ENCODE measurements at places on chromosomes 7 and 10. TPM values are rescaled to one million over a fixed set of nuclear protein-coding genes. Genes with fewer than 3 reads are reported as not detected.
A peak's percentile ranks its signal among the peaks of the same experiment; 100 is the strongest.

GRCh38 chr10:113356794-113357680, 195.8 kb upstream of the HABP2 start:
- no peak for DNase-seq

DNA sequence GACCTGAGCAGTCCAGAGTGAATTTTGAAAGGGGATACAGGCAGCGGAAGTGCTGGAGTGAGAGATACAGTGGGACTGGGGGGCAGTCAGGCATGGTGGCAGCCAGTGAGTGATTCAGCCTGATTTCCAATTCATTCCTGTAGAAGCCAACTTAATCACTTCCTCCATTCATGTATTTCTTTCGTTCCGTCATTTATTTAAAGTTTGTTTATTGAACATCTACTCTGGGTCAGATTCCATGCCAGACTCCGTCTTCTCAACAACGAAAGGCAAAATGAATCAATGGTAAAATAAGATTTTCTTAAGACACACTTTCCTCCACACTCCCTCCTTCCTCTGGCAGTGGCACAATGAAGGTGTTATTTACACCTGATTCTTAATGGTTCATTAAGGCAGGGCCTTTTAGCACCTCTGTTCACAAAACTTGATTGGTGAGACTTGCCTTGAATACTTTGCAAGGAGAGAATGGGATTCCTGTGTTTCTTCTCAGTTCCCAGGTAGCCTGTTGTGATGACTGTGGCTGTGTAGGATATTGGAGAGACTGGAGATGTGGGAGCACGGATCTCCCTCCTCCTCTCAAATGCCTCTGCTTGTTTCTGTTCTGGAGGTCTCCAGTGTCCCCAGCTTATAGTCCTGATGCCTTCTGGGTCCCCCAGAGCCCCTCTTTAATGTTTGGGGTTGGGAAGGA, 27.9 kb downstream of the ADCYAP1R1 start:
- no peak for DNase-seq

- DNase-seq = peak; percentile 41
These were observed 186.2 kb downstream of the ELFN1 start for GRCh38 chr7:1856161-1856887.

DNA sequence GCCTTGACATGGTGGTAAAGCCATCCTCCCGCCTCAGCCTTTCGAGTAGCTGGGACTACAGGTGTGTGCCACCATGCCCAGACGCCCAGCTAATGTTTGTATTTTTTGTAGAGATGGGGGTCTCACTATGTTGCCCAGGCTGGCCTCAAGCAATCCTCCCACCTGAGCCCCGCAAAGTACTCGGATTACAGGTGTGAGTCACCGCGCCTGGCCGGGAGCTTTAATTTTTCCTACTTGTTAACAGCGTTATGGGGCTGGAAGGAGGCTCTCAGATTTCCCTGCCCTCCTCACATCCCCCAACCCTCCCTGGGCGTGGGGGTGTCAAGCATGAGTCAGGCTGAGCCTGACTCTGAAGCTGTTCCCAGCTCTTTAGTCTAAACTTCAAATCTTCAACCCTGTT, 8.3 kb downstream of the ALKBH4 start:
- no peak for DNase-seq

DNA sequence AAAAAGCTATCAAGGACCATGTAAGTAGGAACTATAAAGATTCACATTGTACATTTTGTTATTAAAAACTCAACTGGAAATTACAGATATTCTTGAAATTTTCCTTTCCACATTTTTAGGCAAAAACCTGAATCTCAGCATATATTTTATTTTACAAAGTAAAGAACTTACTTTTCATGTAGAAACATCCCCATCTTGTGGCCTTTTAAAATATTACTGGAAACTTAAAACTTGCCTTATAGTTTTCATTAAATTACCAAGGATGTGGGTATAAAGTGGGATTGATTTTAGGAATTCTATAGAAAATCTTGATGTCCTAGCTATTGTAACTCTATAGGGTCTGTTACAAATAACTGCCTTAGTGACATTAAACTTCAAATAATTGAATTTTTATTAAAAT, 10.6 kb downstream of the DBF4 start:
- DNase-seq = no peak

DNA sequence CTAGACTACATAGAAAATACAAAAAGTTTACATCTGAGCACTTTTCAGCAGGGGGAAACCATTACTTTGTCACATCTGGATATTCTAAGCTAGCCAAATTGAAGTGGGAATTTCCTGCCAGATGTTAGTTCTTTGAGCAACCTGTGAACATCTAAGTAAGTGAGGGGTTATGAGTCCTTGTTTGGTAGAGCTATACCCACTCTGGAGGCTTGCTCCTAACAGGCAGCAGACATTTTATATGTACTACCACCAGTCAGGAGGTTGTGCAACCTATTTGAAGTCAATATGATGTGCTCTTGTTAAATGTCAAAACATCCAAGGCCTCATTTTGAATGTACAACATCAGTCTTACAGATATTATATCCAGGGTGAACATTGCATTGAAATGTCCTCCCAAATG, 143.3 kb upstream of the KAT6B start:
- DNase-seq = no peak

GRCh38 chr7:105530126-105530525, 1.9 kb upstream of the RINT1 start:
- no peak for DNase-seq

- DNase-seq = no peak
These were observed 253.7 kb downstream of the SFMBT2 start for GRCh38 chr10:7157091-7157490.

GRCh38 chr7:107474104-107474521, 4.3 kb downstream of the GPR22 start:
- no peak for DNase-seq

DNA sequence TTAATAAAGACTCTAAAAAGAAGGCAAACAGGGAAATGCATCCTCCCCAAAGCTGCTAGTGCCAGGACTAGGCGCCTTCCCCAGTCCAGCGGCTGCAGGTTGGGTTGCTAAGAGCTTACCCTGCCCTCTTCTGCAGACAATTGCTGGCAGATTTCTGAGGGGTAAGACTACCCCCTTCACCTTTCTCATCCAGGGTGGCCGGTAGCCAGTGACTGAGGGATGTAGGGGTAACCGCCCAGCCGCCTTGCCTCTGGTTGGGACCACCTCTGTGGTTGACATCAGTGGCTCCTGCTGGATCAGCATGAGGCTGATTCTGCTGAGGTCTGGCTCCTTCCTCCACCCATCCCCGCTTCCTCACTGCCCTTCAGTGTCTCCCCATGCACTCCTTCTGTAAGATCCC, 71.2 kb downstream of the ADCYAP1R1 start:
- DNase-seq = peak; percentile 22

- DNase-seq = no peak
These were observed 2.3 kb downstream of the FBXO24 start for GRCh38 chr7:100588438-100588837.

DNA sequence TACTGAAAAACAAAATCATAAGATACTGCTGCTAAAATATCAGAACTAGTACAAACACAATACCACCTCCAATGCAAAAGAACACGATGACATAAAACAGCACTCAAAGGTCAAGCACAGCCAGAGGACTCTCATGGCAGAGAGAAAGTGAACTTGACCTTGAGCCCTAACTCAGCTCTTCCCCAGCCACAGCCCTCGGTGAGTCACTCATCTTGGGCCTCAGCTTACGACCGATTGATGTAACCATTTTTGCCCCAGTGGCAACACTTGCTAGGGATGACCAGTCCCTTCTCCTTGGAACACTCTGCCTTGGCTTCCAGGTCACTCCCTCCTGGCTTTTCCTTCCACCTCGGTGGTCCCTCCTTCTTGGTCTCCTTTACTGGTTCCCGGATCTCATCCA, 77.8 kb downstream of the JAZF1 start:
- no peak for DNase-seq

DNA sequence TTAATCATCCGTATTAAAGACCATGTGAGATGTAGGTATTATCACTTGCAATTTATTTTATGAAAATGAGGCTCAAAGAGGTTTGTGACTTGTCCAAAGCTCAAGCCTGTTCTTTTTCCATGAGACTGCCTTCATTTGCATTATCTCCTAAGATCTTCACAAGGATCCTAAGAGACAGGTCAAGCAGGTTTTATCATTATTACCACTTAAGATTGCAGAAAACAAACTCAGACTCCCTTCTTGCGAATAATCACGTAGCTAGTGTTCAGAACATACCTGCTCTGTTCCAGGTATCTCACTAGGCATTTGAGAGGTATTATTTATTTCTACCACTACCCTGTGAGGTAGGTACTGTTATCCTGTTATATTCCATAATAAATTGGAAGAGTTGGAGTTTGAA, 64.8 kb downstream of the ZNRF2 start:
- DNase-seq = no peak

- no peak for DNase-seq
These were observed 63.4 kb upstream of the GSDME start for GRCh38 chr7:24820730-24821044.

DNA sequence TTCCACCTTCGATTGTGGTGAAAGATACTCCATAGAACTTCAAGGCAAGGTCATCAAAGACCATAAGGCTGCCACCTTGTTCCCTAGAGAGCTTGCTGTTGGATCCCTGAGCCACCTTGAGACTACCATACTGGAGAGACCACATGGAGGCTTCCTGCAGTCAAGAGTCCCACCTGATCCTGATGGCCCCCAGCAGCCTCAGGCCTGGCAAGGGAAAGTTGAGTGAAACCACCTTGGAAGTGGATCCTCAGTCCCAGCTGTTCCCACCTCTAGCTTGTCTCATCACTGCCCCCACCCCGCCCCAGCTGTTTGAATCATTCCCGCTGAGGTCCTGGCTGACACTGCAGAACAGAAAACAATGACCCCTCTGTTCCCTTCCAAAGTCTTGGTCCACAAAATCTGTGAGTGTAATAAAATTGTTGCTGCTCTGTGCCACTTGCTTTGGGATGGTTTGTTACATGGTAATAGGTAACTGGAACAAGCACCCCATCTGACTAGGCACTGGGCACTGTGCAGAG, 32.0 kb downstream of the PRLHR start:
- no peak for DNase-seq

- no peak for DNase-seq
These were observed 75.6 kb downstream of the KAT6B start for GRCh38 chr10:74901867-74902450.

GRCh38 chr7:33905389-33906032, at the start of gene BMPER:
Gene BMPER, plus strand, starts transcription at chr7:33905539. Its CDS starts 75 bp downstream, at chr7:33905614.
- no peak for DNase-seq

DNA sequence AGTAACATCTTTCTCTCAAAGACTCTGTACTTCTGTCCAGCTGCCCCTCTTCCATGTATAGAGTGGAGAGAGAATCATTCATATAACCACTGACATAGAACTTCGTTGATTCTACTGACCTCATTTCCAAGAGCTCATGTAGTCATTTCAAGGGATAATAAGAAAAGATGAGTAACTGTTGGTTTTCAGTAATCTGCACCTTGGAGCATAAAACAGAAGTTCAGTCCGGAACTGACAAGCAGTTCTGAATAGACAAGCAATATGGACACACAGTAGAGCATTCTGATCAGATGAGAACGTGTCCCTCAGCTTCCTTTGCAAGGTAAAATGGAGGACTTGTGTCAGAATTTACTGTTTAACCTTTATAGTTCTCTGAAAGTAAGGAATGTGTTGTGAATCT, 847.1 kb downstream of the REEP3 start:
- DNase-seq = no peak

- DNase-seq = no peak
These were observed 830 bp downstream of the IMPDH1 start for GRCh38 chr7:128408709-128409595.

DNA sequence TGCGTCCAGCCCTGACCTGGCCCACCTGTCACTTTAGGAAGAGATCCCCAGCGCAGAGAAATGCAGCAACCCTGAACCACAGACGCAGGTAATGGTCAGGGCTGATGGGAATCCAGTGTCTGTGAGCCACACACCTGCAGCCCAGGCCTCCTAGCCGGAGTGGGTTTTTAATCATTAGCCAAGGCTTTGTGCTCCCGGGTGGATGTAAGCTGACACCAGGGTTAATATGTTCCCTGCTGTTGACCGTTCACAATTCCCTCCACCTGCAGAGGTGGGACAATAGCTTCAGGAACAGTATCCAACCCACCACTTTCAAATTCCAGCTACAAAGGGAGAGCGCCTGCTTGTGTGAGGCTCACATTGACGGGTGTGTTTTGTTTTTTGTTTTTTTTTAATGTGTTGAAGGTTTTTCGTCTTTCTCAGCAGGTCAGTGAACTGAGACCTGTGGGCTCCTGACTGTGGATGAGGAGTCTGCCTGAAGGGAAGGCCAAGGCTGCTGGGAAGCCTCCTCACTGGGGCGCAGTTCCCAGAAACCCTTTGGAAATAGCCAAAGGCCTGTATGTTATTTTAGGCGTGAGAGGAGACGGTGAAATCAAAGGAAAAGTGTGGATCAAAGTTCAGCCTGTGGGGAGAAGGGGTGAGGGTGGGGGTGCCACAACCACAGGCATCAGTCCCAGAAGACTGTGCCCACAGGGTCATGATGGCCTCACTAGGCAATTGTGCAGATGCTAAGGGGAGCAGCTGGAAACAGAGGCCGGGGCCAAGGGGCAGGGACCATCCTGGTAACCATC, 111.1 kb downstream of the TNS3 start:
- peak; percentile 82 for DNase-seq

DNA sequence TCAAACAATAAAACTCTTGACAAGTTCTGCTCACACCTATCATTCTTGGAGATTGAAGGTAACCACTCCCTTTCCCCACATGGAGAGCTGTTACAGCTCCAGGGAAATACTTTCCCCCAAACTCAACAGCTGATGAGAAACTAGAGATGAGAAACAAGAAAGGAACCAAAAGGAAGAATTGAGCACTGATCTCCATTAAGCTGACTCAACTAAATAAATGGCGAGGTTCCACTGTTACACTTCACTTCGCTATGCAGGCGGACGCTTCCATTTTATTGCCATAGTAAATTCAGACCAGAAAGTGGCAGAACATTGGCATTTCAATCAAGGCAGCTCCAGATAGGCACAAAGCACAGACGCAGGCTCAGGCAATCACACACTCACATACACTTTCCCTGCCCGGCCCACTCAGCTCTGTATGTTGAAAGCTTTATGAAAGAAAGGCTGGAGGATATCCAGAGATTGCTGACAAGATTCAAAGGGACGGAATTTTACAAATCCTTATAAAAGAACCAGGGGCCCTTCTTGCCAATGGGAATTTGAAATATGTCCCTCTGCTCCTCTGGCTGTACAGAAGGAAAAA, 11.5 kb upstream of the YAE1 start:
- no peak for DNase-seq

GRCh38 chr7:112405286-112405685, 45.0 kb upstream of the IFRD1 start:
- DNase-seq = no peak

- DNase-seq = no peak
These were observed 162.2 kb downstream of the ELMO1 start for GRCh38 chr7:37286454-37286832.

GRCh38 chr7:27109466-27110185, 7.1 kb upstream of the HOXA2 start:
- no peak for DNase-seq

GRCh38 chr7:46197785-46198540, 276.9 kb upstream of the IGFBP3 start:
- no peak for DNase-seq

RELN gene
- total RNA-seq = 17.2 TPM

TMEM26 gene
- 0.35 TPM for total RNA-seq

NXPH1 gene
- not detected for total RNA-seq

CDHR3 gene
- 7.7 TPM for total RNA-seq

EN2 gene
- total RNA-seq = not detected

FAM171A1 gene
- 8.6 TPM for total RNA-seq

EPC1 gene
- total RNA-seq = 9.6 TPM

ABCB1 gene
- total RNA-seq = 33.4 TPM

WIPF3 gene
- 0.73 TPM for total RNA-seq

ANXA8L1 gene
- total RNA-seq = 0.86 TPM

Measured in left lobe of liver (tissue), 2 donors.